AG09319 (cell line): ENCODE measurements at places on chromosomes 5 and 9.

GRCh38 chr9:136762221-136762691 is 2.1 kb downstream of the LCN15 start:
- no peak for DNase-seq

GRCh38 chr9:124510650-124511425 is 3.6 kb upstream of the NR5A1 start:
- no peak for DNase-seq

- DNase-seq, result peak; percentile 15
Measured at GRCh38 chr5:127909066-127909465, 174.5 kb upstream of the SLC12A2 start.

GRCh38 chr5:123449424-123449974 is 26.3 kb upstream of the CEP120 start:
- no peak for DNase-seq

GRCh38 chr9:127366594-127366993 is 30.4 kb upstream of the SLC2A8 start:
- DNase-seq, result no peak

DNA sequence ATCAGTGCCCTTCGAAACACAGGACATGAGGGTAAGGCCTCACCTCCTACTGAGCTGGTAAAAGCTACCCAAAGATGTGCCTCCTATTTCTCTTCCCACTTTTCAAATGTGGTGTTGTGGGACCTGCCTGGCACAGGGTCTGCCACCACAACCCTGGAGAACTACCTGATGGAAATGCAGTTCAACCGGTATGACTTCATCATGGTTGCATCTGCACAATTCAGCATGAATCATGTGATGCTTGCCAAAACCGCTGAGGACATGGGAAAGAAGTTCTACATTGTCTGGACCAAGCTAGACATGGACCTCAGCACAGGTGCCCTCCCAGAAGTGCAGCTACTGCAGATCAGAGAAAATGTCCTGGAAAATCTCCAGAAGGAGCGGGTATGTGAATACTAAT is 1.9 kb downstream of the IRGM start:
- DNase-seq, result no peak

- no peak for DNase-seq
Measured at GRCh38 chr5:17799521-17799920, 165.3 kb downstream of the TAF11L14 start.

GRCh38 chr9:133574771-133575170 is 34.4 kb downstream of the FAM163B start:
- no peak for DNase-seq

DNA sequence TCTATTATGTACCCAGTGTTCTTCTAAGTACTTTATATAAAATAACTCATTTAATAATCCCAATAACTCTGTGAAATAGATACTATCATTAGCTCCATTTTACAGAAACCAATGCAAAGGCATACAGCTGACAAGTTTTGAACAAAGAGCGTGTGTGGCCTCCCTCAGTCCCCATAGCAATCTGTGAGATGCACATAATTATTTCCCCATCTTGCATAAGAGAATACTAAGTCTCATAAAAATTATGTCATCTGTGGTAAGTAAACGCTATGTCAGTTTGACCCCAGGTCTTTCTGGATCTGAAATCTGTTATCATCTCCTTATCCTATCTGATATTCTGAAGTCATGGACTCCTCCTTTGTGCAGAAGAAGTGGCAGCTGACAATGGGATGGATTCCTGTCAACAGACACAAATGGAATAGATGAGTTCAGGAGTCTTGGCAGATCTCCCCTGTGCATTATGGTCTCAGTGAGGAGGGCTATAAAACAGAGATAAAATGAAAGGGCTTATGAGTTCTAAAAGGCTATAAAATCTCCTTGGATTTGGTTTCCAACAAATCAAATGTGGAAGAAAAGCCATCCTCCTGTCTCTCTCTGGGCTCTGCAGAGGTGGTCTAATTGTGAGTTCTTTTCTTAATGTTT is 162.5 kb upstream of the TLE4 start:
- no peak for DNase-seq

GRCh38 chr9:70427161-70427945 is 12.9 kb upstream of the KLF9 start:
- no peak for DNase-seq

DNA sequence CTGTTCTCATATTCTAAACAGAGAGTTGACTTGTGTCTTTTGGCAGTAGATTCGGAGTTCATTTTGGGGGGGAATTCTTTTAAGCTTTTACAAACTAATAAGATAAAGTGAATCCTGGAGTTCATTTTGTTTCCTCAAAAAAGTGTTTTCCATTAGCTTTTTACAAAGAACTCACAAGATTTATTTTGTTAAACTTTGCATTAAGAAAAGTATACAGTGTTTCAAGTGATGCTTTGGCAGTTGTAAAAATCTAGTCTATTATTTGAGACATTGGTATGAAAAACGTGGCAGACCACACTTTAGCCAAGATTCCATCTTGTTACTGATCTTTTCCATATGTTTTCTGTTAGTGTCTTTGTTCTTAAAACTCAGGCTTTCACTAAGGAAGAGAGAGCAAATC is 1.2 kb upstream of the OMD start:
- no peak for DNase-seq

- no peak for DNase-seq
Measured at GRCh38 chr5:14588145-14588544, 6.6 kb downstream of the OTULINL start.

DNA sequence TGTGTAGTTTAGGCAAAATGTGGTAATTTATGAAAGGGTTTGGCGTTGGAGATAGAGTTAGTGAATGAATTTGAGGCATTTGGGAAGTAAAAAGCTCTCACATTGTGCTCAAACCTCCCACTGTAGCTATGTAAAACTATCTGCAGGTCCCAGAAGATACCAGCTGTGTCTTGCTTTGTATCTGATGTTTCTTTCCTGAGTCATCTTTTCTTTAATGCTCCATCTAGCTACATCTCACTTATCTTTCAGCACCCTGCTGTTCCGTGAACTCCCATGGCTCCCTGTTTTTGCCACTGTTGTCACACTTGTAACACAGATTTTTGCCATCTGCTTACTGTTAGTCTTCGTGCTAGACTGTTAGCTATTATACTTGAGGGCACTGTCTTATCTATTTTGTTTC is 253.1 kb downstream of the NPR3 start:
- no peak for DNase-seq

- no peak for DNase-seq
Measured at GRCh38 chr9:6040077-6040476, 24.7 kb upstream of the RANBP6 start.

GRCh38 chr9:76374783-76375559 is 19.3 kb downstream of the RFK start:
- peak; percentile 68 for DNase-seq
